Spleen (tissue), 13 donors: ENCODE measurements at places on chromosomes 6 and 20.

- no peak for DNase-seq
These were observed 53.0 kb downstream of the SMOC2 start for GRCh38 chr6:168493976-168494375.

- DNase-seq = no peak
These were observed 81.9 kb downstream of the SIM1 start for GRCh38 chr6:100382767-100383195.

GRCh38 chr6:11500008-11500407, 37.5 kb upstream of the TMEM170B start:
- DNase-seq = no peak

GRCh38 chr20:4217349-4217841, 202.0 kb upstream of the RNF24 start:
- peak; percentile 31 for DNase-seq

DNA sequence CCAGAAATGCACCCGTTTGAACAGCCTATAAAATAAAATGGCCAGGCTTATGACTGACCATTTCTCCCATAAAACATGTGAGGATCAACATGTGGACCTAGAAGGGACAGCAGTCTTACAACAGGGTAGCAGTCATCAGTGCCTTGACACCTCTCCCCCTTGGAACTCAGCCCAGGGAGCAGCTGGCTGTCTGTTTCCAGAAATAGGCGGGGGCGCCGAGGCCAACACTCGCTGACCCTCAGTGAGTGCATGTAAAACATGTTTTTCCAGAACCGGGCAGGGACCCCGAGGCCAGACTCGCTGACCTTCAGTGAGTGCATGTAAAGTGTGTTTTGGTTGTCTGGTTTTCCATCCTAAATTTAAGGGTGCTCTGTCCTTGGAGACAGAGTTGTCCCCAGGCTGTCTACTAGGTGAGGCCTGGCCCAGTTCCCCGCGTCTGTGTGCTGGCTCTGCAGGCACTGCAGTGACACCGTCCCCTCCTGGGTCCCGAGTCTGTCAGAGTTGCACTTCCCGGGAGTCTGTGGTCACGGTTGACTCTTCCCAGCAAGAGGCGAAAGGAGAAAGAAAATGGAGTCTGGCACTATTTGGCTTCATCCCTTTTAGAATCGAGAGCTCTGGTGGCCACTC, 19.8 kb upstream of the ADRM1 start:
- no peak for DNase-seq

- DNase-seq = peak; percentile 66
These were observed 402.7 kb downstream of the TAF4 start for GRCh38 chr20:61662968-61663331.

DNA sequence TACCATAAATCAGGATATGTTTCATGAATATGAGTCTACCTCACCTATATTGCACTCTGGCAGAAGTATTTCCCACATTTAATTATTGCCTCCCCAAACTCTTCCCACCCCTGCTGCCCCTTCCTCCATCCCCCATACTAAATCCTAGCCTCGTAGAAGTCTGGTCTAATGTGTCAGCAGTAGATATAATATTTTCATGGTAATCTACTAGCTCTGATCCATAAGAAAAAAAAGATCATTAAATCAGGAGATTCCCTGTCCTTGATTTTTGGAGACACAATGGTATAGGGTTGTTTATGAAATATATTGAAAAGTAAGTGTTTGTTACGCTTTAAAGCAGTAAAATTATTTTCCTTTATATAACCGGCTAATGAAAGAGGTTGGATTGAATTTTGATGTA, 6.4 kb downstream of the EDN1 start:
- DNase-seq = no peak

GRCh38 chr20:25294459-25295385, 46.8 kb downstream of the PYGB start:
- peak; percentile 87 for DNase-seq

DNA sequence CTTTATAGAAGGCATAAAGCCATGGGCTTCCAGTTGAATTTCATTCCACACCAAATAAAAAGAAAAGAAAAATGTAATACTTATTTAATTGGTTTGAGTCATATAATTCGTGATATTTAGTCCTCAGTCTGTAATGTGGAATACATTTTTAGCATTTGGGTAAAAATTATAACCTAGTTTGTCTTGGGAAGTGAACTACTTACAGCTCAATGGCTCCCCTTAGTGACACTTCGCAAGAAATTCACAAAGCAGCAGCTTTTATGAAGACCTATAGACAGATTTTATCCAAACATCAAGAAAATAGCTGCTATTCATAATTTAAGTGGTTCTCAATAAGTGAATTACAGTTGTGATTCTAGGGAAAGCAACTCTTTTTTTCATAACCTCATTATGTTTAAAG, 72.1 kb downstream of the RSPO3 start:
- no peak for DNase-seq
